NCI-H2081 treated with DMSO at 0.1 percent for 48 hours (cell line): ENCODE measurements at places on chromosomes 2 and 18.

- DNase-seq, result no peak
Observed at GRCh38 chr2:66852953-66853352, 418.0 kb downstream of the MEIS1 start.

DNA sequence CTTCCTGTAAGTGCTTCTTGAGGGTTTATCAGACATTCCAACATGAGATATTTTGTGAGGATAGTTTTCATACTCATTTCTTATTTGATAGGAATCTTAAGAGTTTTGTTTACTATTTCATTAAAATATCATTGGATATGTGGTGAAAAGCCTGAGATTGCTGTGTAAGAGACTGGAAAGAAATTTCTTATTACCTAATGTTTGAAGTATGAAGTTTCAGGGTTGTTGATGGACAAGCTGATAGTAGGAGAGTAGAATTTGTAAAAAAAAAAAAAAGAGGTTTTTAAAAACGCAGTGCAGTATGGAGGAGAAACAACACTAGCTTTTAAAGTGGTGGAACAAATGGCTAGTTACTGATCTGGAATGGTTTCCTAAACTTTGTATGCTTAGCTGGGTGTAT is 7.7 kb downstream of the EPB41L5 start:
- DNase-seq, result no peak

DNA sequence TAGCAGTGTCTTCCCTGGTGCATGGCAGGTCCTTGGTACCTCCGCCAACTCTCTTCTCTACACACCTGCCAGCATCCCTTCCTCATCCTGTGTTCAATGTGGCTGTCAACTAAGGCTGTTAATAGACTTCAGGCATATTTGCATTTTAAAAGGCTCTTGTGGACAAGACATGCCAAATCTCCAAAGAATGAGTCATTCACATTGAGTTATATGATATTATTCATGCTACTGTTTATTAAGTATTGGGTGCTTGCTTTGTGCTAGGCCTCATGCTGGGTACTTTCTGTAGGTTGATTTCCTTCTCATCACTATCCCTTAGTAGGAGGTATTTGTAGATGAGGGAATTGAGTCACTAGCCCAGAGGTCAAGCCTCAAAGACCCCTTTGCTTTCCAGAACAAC is 5.2 kb downstream of the MYO1B start:
- DNase-seq, result no peak

- DNase-seq, result no peak
Observed at GRCh38 chr18:49581371-49581770, 19.5 kb downstream of the LIPG start.

DNA sequence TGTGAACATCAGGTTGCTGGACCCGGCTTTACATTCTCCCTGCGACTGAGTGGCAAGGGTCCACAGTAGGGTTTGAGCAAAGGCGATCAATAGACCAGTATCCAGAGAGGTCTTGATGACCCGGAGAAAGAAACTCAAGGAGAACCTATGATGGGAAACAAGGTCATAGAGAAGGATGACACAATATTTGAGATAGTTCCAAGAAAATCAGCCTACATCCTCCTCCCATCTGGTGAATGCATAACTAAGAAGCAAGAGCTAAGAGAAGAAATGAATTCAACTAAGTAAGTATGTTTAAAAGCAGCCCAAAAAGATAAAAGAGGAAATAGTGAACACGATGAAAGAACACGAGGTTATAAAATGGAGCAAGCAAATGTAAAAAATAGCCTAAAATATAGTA is 166.3 kb downstream of the CD8B2 start:
- no peak for DNase-seq

DNA sequence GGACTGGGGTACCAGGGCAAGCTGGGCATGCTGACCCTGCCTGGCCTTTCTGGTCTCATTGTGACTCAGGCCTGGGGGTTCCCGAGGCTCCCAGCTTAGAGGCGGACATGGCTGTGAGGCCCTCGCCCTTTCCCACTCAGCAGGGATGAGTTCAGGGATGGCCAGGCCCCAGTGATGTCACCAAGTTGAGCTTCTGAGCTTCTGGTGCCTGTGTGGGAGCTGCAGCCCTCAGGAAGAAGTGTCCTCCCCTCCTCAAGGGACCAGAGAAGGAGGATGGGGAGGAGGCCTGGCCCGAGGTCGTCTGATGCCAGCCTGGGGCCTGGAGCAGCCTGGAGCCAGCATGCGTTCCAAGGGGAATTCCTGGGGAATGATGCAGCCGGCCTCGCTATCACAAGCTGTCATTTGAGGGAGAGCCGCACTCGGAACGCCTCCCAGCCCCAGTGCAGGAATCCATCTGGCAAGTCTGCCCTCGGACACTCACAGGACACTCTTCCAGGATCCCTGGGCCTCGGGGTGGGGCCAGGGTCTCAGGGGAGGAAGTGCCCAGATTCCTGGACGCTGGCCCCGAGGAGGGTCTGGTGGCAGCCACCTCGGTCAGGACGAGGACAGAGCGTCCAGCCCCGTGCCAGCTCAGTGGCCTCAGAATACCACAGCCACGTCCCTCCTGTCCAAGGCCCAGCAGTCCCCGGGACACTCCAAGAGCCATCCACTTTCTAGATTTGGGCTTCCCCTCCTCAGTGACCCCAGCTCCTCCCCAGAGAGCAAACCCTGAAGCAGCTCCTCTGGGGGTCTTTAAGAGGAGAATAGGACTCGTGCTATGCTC is 61.2 kb upstream of the GPC1 start:
- DNase-seq, result no peak

DNA sequence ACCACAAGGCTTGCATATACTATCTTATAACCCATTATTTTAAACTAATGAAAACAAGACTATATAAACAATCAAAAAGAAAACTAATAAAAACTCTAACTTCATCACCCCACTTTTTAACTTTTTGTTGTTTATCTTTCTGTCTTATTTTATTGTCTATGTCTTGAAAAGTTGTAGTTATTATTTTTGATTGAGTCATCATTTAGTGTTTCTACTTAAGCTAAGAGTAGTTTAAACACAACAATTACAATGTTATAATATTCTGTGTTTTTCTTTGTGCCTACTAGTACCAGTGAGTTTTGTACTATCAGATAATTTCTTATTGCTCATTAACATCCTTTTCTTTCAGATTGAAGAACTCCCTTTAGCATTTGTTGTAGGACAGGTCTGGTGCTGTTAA is 318.7 kb upstream of the ATP5MC3 start:
- no peak for DNase-seq

GRCh38 chr2:144261336-144261735 is 258.6 kb downstream of the ZEB2 start:
- no peak for DNase-seq

- no peak for DNase-seq
Observed at GRCh38 chr2:113281910-113282746, 3.4 kb upstream of the PAX8 start.

DNA sequence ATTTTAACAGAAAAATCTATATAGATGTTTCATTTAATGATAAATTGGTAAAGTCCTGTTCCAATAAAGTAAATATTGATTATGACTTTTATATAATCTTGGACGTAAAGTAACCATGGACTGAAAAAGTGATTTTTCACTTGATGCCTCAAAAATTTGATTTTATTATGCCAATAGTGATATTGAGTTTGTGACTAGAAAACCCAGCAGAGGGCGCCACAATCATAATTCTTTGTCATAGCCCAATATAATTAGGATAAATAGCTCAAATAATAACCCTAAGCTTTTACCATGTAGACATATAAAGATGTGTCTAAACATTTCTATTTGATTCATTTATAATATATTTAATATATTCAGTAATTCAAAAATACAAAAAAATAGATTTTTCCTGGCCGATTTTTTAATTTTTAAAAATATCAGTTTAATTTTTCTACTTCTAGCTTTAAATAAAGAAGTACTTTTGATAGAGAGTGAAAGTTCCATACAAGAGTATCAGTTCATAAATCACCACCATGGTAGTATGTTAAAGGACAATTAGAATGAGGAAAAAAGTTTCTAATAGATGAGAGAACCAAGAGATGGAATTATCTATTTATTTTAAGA is 30.7 kb downstream of the CAMKMT start:
- DNase-seq, result peak; percentile 17

DNA sequence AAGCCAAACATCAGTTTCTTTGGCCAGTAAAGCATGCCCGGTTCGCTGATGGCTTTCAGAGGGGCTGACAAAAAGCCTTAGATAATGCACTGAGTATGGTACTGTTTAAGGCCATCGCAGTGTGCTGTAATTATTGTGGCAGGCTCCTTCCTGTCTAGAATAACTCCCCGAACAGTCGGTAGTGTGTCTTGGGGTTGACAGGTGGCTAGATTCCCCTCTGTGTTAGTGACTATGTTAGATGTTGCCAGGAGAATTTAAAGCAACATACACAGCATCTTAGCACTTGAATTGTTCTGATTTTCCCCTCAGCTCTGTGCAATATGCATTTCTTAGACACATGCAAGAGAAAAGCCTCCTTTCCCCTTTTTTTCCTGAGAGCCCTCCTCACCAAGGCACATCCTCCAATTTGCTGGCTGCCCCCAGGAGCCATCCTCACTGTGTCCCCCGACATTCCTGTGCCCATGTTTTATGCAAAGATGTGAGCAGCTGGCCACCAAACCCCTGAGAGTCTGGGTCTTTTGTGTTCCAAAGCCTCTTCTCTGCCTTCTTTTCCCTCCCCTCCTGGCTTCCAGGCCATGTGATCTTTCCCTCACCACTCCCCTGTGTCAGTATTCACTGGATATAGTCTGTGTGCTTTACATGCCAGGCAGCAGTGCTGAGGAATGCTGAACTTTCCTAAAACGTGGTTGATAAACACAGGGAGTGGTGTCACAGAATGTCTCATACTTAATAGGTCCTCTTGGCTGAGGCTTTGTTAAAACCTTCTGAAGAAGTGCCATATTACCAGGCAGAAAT is 331.5 kb downstream of the HRH4 start:
- DNase-seq, result no peak

DNA sequence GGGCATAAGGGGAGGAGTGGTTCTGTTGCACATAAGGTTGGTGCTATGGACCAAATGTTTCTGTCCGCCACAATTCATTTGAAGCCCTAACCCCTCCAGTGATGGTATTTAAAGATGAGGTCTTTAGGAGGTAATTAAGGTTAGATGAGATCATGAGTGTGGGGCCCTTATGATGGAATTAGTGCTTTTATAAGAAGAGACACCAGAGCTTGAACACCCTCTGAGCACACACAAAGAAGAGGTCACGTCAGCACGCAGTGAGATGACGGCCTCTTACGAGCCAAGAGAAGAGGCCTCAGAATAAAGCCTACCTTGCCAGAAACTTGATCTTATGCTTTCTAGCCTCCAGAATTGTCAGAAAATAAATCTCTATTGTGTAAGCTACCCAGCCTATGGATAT is 386.4 kb upstream of the CYRIA start:
- DNase-seq, result no peak

DNA sequence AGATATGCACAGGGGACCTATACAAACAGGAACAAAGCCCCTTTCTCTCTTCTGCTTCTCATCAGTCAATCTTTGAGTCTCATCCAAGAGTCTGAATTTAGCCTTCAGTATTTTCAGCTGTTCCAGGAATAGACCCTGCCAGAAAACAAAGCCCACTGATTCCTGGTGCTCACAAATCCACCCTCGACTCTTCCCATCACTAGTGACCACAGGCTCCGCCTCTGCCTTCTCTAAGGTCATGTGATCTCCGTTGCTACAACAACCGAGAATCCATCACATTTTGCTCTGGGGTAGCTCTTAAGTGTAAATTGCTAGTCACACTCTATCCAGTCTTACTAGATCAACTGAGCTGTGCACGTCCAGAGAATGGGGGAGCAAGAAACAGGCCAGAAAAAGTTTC is 46.4 kb upstream of the SPTBN1 start:
- DNase-seq, result no peak

DNA sequence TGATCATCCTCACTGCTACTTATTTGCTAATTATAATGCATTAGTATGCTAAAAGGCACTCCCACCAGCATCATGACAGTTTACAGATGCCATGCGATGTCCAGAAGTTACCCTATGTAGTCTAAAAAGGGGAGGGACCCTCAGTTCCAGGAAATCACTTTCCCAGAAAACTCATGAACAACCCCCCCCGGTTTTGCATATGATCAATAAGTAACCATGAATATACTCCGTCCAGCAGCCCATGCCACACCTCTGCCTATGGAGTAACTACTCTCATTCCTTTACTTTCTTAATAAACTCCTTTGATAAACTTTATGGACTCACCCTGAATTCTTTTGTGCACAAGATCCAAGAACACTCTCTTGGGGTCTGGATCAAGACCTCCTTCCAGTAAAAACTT is 86.8 kb downstream of the MALT1 start:
- DNase-seq, result no peak

GRCh38 chr18:23547306-23547705 is 39.0 kb downstream of the NPC1 start:
- DNase-seq, result no peak

- DNase-seq, result no peak
Observed at GRCh38 chr2:220531216-220531615, 903.8 kb downstream of the SLC4A3 start.

- DNase-seq, result no peak
Observed at GRCh38 chr18:38458698-38459097, 893.1 kb upstream of the CELF4 start.

- DNase-seq, result no peak
Observed at GRCh38 chr18:5197032-5197434, at the start of gene AKAIN1. AKAIN1 (minus strand) TSS chr18:5197257; CDS start chr18:5197053, 204 bp downstream.

- DNase-seq, result no peak
Observed at GRCh38 chr2:130807659-130808385, 28.9 kb upstream of the ARHGEF4 start.

DNA sequence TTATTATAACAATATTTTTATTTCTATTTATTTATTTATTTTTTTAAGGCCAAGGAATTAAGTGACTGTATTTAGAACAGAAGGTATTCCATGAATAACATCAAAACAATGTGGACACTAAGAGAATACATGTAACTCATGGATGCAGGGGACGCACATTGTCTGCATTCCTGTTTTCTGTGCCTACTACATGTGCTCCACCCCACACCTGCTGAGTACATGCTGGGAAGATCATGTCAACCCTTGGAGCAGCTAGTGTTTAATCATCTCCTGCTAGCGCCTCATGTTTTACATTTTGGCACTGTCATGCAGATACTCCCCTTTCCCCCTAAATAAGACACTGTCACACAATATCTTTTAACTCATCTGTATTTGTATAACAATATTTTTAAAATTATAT is 29.3 kb downstream of the DPYSL5 start:
- no peak for DNase-seq

DNA sequence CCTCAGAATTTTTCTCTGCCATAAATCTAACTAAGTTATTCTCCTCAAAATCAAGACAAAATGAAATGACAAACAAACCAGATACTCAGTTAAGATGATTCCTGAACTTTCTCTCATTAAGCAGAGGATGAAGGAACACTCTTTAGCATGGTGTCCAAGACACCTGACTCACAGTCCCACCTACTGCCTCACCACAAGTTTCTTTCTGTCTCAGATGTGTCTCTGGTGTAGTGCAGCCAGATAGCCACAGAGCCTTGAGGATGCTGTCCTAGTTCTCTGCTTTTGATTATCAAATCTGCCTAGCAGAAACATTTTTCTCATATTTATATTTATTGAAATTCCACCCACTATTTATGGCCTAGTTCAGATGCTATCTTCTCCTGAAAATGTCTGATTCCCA is 103.6 kb upstream of the TMEM200C start:
- no peak for DNase-seq

GRCh38 chr2:29033172-29033571 is 41.2 kb downstream of the PCARE start:
- no peak for DNase-seq
